ENCODE measurements at places on chromosomes 6 and 20. TPM values are rescaled to one million over a fixed set of nuclear protein-coding genes. Genes with fewer than 3 reads are reported as not detected.

Gene PHF20
- 21.9 TPM for total RNA-seq

- no peak for DNase-seq
Observed at GRCh38 chr6:12844284-12845223, 128.0 kb downstream of the PHACTR1 start.

Gene SLC25A27
- total RNA-seq: 7.4 TPM

- DNase-seq: no peak
Observed at GRCh38 chr6:109325400-109325801, 56.9 kb downstream of the CD164 start.

GRCh38 chr20:17635332-17636244, 46.5 kb downstream of the RRBP1 start:
- DNase-seq: no peak

GRCh38 chr20:2312876-2313275, 17.1 kb downstream of the TGM3 start:
- DNase-seq: no peak

DNA sequence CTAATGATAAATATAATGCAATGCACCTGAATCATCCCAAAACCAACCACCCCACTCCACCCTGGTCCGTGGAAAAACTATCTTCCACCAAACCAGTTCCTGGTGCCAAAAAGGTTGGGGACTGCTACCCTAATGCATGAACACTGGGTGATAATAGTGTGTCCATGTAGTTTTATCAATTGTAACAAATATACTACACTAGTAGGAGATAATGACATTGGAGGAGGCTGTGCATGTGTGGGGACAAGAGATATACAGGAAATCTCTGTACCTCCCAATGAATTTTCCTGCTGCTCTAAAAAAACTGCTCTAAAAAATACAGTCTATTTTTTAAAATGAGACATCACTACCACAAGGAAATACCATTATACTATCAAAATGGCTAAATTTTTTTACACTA, 20.5 kb downstream of the CEP85L start:
- DNase-seq: no peak

GRCh38 chr6:25995507-25995906, 32.9 kb downstream of the TRIM38 start:
- DNase-seq: no peak

Gene SYNJ2
- total RNA-seq: 50.1 TPM

GRCh38 chr20:59777814-59778575, 155.4 kb downstream of the SYCP2 start:
- no peak for DNase-seq

GRCh38 chr6:20403766-20404640, 2.3 kb downstream of the E2F3 start:
- DNase-seq: peak; percentile 36

Gene DACT2
- total RNA-seq: 1.9 TPM

Gene HUS1B
- 0.95 TPM for total RNA-seq

- DNase-seq: peak; percentile 39
Observed at GRCh38 chr20:36792422-36792821, 18.9 kb upstream of the DSN1 start.

Gene SPAG4
- total RNA-seq: 5.8 TPM

- no peak for DNase-seq
Observed at GRCh38 chr6:39829331-39829730, 37.2 kb downstream of the DAAM2 start.

Gene PSORS1C1
- total RNA-seq: 6.7 TPM

Gene IDH3B
- 144 TPM for total RNA-seq

Gene SLC17A2
- not detected for total RNA-seq

DNA sequence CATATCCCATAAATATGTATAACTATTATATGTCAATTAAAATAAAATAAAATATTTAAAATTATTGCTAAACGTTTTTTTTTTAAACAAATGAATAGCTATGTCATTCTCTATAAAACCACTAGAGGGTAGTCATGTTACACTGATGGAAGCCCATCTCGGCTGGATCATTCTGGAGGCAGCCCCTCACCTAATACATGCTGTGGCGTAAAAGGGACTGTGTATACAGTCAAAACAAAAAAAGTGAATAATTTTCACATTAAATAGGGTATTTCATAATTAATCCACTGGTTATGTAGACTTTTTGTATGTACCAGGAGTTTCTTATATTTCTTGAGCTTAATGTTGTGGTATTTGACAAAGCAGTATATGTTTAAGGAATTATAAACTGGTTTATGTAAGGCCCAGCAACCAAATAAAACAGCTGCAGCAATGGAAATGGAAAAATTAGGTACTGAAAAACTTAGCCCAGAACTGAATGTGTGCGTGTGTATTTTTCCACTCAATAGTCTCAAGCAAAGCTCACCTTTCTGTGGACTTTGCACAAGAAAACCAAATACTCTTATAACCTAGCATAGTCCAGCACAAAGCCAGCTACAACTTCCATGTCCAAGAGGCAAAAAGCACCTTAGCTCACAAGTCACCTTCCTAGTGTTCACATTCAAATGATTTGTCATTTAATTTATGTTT, 81.7 kb downstream of the COL9A1 start:
- peak; percentile 16 for DNase-seq

GRCh38 chr6:155693573-155694418, 238.2 kb upstream of the NOX3 start:
- peak; percentile 35 for DNase-seq

GRCh38 chr6:132147530-132148011, 196.4 kb upstream of the CCN2 start:
- DNase-seq: no peak

DNA sequence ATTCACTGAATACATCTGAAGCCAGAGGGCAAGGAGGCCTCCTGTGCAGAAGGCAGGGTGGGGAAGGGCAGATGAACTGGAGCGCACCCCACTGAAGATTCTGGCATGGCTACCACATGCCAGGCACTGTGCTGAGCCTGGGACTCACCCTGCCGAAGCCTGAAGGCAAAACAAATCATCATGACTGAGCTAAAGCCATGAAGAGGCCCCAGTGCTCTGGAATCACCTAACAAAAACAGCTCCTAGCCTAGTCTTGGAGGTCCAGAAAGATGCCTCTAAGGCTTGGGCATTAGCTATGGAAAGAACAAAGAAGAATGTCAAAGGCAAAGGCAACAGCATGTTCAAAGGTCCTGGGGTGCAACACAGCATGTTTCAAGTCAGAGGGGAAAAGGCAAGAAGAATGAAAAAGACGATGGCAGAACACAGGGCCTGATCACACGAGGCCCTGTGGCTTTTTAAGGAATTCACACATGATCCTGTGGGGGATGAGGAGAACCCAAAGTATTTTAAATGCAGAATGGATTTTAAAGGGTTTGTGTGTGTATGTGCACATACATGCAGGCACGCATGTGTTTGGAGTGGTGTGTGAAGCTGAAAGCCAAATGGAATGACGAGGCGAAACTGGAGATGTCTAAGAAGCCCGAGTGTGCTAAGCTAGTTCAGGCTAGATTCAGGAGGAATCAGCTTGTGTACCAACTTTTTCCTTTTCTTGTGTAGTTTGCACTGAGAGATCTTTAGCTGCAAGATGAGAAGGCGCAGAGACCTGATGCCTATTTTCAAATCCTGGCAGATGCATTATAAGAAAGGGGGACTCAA, 261.4 kb downstream of the ZNF217 start:
- no peak for DNase-seq

Gene MICB
- total RNA-seq: 1.2 TPM

DNA sequence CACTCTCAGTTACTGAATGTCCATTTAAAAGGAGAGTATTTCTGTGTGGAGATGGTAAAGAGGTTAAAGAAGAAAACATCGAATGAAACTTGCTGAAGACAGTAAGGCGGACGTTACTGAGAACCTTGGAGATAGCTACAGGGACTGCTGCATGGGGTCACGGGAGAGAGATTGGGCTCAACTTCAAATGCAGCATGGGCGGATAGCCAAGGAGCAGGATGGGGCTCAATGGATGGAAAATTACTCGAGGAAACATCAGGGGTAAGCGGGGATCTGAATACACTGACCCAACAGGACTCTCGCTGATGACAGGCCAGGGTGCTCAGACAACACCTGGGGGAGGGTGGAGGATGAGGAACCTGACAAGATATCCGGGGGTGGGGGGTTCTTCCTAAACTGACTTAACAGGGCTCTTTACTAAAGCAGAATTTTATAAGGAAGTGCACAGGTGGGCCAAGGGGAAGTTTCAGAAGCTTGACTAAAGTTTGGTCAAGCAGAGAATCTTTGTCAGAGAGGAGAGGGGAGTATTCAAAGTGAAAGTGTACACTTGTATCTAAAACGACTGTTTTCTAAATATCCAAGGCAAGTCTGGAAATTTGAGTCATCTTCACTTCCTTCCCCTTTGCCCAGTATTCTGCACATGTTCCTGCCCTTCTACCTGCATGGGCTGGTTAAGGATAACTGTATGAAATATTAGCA, 22.8 kb downstream of the ECT2L start:
- no peak for DNase-seq

DNA sequence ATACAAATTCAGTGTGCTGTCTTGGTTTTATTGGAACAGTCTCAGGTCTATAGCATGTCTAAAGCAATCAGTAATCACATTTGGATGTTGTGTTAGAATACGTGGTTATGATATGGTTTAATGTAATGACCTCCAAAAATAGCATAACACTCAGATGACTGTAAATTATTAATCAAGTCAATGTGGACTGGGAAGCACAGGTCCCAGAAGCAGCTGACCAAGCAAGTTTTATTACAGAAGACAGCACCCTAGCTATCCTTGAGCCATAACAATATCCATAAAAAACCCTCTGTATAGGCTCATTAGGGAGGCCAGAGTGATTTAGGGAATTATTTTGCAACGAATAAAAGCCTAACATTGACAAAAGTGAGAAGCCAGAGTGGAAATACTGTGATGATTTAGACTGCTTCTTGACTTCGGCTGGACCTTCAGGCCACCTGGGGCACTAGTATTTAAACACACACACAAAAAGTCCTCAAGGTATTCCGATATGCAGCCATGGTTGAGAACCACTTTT, 66.9 kb downstream of the RSPH3 start:
- DNase-seq: no peak

Gene CYP39A1
- 3.0 TPM for total RNA-seq

GRCh38 chr6:36076178-36077063, 48.8 kb downstream of the MAPK14 start:
- DNase-seq: no peak

DNA sequence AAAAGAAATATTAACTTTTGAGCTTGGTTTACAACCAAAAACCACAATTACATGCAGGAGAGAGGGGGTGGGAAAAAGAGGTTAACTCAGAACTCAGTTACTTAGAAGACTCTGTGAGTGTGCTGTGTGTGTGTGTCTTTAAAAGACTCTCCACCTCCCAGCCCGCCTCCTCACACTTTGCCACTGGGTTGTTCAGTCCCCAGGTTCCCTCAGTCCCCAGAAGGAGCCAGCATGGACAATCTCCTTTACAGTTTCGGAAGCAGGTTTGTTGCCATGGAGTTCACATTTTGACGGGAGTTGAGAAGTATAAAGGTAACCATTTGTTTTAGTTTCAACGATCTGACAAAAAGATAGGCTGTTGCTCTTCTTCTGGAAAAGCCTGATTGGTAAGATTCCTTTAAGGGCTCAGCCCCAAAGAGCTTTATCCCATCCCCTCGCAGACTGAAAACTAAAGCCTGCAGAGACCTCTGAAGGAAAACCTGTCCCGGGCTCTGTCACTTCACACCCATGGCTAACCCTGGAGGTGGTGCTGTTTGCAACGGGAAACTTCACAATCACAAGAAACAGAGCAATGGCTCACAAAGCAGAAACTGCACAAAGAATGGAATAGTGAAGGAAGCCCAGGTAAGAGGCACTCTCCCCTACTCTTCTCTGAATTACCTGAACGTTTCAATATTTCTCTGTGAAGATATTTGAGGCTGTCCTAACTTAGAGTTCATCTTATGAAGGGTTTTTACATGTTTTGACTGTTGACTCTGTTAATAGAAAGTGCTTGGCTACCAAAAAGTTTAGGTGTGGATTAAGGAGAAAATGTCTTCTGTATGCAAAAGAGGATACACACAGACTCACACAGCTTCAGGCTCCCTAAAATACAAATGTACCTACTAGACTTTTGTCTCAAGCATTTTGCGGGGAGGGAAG, at the start of gene SPTLC3:
TSS of gene SPTLC3 (plus strand) at position 212 of the 921 bp plus-strand sequence. CDS start at position 508, 296 bp downstream.
- DNase-seq: peak; percentile 57

Gene ZNF311
- total RNA-seq: 2.0 TPM

DNA sequence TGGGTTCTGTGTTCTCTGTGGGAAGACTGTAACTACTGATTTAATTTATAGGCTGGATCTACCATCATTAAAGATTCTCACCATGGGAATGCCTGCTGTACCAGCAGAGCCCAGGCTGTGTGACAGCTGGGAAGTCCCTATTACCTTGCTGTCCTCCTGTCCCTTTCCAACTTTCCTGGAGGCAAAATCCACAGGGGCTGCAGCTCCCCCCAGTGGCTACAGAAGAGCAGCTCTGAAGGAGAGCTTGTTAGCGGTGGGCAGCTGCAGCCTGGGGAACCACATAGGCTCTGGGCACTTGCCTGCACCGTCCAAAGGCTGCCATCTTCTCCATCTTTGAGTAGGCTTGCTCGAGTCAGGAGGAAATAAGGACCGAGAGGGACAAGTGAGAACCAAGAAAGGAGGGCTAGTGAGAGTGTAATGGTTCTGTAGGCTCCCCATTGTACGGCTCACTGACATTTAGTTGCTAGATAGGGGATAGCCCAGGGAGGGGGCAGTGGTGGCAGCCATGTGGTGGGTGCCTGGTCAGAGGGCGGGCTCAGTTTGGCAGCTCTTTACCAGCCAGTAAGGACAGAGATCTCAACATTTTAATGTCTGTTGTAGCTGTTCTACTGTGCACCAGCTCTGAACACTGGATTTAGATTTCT, 155.1 kb upstream of the MLIP start:
- peak; percentile 65 for DNase-seq

DNA sequence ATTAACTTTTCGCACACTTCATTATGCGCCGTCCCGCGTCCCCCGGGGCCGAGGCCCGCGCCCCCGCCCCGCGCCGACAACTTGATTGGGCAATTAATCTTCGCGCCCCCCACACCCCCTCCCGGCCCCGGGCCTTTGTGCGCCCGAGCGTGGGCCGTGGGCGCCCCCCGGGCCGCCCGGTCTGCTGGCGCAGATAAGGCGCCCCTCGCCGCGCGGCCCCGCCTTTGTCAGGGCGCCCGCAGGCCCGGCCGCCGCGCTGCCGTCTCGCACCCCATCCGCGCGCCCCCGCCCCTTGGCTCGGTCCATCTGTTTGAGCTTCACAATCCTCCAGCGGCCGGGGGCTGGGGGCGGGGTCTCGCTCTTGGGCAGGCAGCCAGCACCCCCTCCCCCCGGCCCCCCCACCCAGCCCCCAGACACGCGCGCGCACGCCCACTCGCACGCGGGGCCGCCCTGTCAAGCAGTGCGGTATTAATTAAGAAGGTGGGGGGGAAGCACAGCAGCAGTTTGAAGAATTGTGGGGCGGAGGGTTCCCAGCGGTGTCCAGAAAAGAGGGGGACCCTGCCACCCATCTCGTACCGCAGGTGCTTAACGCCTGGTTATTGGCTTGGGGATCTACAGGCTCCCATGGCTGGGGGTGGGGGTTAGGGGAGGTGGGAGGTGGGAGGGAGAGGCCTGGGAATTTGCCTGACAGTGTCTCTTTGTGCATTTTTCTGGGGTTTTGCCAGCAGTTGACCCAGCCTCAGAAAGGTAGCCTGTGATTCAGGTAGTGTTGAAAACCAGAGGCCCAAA, 34.6 kb upstream of the SCRT2 start:
- DNase-seq: no peak

- DNase-seq: no peak
Observed at GRCh38 chr6:111530218-111530617, 47.2 kb upstream of the REV3L start.

Gene LBP
- total RNA-seq: not detected

- no peak for DNase-seq
Observed at GRCh38 chr6:11386323-11386722, 151.2 kb upstream of the TMEM170B start.

- DNase-seq: no peak
Observed at GRCh38 chr20:11522366-11522741, 395.3 kb upstream of the BTBD3 start.

- no peak for DNase-seq
Observed at GRCh38 chr6:158249340-158249836, 62.9 kb upstream of the TULP4 start.

Data from left colon (tissue), 2 donors.